A549 treated with GW870086 at 1 μM for 4 hours (cell line): ENCODE measurements at places on chromosomes 3 and 15. TPM values are rescaled to one million over a fixed set of nuclear protein-coding genes. Genes with fewer than 3 reads are reported as not detected.

CFAP91 gene
- total RNA-seq = 0.11 to 0.43 TPM (median 0.31 TPM) in 4 of 5 replicates, not detected in the other

DLL4 gene
- total RNA-seq = 1.1 to 2.0 TPM (median 1.2 TPM) in 5 replicates

C3orf20 gene
- 0.05 TPM in 1 of 5 replicates, not detected in the others for total RNA-seq

CAMK1 gene
- 15.3 to 18.5 TPM (median 16.8 TPM) in 5 replicates for total RNA-seq

GOLGA8T gene
- total RNA-seq = 0.86 to 2.2 TPM (median 1.9 TPM) in 5 replicates

FEZF2 gene
- not detected in 5 replicates for total RNA-seq

RPN1 gene
- total RNA-seq = 152 to 181 TPM (median 162 TPM) in 5 replicates

GABRR3 gene
- not detected in 5 replicates for total RNA-seq

PLCH1 gene
- total RNA-seq = 0.90 to 1.1 TPM (median 0.97 TPM) in 5 replicates

SPINT1 gene
- 0.67 to 1.4 TPM (median 0.78 TPM) in 5 replicates for total RNA-seq

ECE2 gene
- not detected in 5 replicates for total RNA-seq

MYO5C gene
- total RNA-seq = 5.9 to 7.8 TPM (median 7.4 TPM) in 5 replicates

ADAMTS17 gene
- total RNA-seq = 0.10 to 0.20 TPM (median 0.14 TPM) in 4 of 5 replicates, not detected in the other

C3orf85 gene
- total RNA-seq = not detected in 5 replicates

SHC4 gene
- total RNA-seq = 0.61 to 1.2 TPM (median 0.80 TPM) in 5 replicates

ARNT2 gene
- 13.6 to 18.5 TPM (median 16.2 TPM) in 5 replicates for total RNA-seq

RAMAC gene
- 41.8 to 55.1 TPM (median 42.8 TPM) in 5 replicates for total RNA-seq

SYNM gene
- 32.6 to 36.3 TPM (median 33.6 TPM) in 5 replicates for total RNA-seq

DNAJA4 gene
- 0.08 TPM in 1 of 5 replicates, not detected in the others for total RNA-seq

H1-8 gene
- not detected in 5 replicates for total RNA-seq

C15orf39 gene
- 24.2 to 31.7 TPM (median 31.1 TPM) in 5 replicates for total RNA-seq

CPLX3 gene
- 0.07 to 0.13 TPM in 2 of 5 replicates, not detected in the others for total RNA-seq

SERINC4 gene
- total RNA-seq = not detected in 5 replicates

CLDN16 gene
- total RNA-seq = not detected in 5 replicates

FAM174B gene
- 7.4 to 9.2 TPM (median 8.2 TPM) in 5 replicates for total RNA-seq

ATP13A5 gene
- not detected in 5 replicates for total RNA-seq

NEDD4 gene
- 45.7 to 65.4 TPM (median 57.9 TPM) in 5 replicates for total RNA-seq

KBTBD13 gene
- not detected in 5 replicates for total RNA-seq

SI gene
- total RNA-seq = not detected in 5 replicates
